ENCODE measurements at places on chromosomes 7 and 10.

- DNase-seq = no peak
Measured at GRCh38 chr10:91290607-91291006, 70.1 kb downstream of the PCGF5 start.

DNA sequence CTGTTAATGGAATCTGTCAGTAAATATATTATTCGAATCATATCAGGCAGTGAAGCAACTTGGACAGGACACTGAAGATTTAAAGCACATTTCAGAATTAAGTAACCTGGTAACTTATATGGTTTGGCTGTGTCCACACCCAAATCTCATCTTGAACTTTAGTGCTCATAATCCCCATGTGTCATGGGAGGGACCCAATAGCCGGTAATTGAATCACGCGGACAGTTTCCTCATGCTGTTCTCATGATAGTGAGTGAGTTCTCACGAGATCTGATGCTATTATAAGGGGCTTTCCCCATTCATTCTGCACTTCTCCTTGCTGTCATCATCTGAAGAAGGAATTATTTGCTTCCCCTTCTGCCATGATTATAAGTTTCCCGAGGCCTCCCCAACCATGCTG is 83.2 kb upstream of the COL1A2 start:
- DNase-seq = no peak

- DNase-seq = no peak
Measured at GRCh38 chr7:107909445-107909844, 18.5 kb downstream of the DLD start.

DNA sequence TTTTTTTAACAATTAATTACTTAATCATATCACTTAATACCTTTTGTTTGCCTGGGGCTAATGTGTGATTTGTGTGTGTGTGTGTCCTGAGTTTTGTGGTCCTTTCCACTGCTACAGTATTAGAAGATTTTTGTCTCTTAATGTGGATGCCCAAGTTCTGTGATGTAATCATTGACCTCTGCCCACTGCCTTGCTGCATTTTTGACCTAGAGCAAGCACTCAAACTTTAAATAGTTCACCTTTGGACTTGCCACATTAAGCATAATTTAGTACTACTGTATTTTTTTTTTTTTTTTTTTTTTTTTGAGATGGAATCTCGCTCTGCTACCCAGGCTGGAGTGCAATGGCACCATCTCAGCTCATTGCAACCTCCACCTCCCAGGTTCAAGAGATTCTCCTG is 52.7 kb downstream of the VCL start:
- no peak for DNase-seq

- DNase-seq = no peak
Measured at GRCh38 chr10:90819911-90820310, 37.9 kb downstream of the HTR7 start.

DNA sequence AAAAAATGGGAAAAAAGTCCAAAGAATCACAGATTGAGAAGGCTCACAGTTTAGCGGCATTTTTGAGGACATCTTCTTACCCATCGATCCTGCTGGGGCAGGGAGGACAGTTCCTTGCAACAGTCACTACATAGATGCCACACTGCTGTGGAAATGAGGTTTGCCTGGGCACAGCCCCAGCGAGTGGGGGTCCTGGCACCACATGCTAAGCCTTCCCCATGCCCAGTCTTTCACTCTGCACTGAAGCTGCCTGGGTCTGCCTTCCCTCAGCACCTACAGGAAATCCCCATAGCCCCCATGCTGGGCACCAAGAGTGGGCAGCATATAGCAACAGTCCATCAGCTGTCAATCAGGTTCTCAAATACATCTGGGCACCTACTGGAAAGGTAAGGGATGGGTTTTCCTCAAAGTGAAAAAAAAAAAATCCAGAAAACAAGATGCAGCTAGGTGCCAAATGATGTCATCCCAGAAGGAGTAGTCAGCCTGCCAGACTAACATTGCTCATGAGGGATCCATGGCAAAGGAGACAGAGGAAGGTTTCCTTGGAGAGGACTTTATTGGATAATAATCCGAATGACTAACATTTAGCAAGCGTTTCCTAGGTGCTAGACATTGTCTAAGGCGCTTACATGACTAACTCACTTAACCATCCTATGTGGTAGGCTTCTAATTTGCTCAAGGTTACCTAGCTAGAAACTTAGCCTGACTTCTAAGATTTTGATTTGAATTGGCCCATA is 125.7 kb upstream of the CXCL12 start:
- no peak for DNase-seq

GRCh38 chr10:43923328-43923727 is 274.6 kb upstream of the ZNF32 start:
- no peak for DNase-seq

DNA sequence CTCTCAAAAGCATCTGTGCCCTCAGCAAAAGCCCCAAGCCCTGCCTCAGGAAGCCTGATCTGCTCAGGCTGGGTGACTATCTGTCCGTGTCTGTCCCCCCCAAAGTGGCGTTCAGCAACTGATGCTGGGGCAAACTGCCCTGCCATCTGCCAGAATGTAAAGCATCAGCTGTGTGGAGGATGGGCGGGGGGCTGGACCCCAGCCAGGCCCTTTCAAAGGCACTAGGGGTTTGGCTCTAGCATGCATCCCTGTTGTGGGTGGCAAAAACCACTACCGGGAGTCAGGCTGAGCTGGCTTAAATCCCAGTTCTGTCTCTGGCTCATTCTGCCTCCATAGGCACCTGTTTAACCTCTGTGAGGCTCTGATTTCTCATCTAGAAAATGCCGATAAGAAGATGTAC is 35.5 kb downstream of the GPRIN2 start:
- peak; percentile 67 for DNase-seq
